ENCODE measurements at places on chromosomes 12 and 14.

- DNase-seq, result no peak
Measured at GRCh38 chr12:79834712-79835376, 100.1 kb downstream of the PPP1R12A start.

DNA sequence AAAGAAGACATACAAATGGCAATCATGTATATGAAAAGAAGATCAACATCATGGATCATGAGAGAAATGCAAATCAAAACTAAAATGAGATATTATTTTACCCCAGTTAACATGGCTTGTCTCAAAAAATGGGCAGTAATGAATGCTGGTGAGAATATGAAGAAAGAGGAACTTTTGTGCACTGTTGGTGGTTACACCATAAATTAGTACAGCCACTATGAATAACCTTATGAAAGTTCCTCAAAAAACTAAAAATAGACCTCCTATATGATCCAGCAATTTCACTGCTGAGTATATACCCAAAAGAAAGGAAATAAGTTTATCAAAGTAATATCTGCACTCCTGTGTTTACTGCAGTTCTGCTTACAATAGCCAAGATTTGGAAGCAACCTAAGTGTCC lies 151.7 kb downstream of the PDZRN4 start:
- no peak for DNase-seq

DNA sequence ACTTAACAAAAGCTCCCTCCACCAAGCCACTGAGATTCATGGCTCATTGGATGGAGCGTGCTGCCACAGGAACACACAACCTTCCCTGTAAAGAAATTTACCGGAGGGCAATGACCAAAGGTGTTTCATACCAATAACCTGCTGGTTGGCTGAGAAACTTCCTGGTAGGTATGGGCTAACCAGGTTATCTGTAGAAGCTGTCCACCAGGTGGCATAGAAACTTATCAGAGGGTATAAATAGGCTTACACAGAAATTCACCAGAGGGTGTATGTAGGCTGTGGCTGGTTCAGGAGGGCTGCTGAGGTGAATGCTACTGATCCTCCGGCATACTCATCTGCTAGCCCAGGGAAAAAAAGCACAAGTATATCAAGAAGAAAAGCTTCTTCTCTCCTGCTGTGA lies 27.1 kb upstream of the MTERF2 start:
- no peak for DNase-seq

GRCh38 chr12:43749016-43749415 lies 9.6 kb downstream of the PUS7L start:
- DNase-seq, result no peak

- no peak for DNase-seq
Measured at GRCh38 chr14:80095623-80096022, 115.7 kb downstream of the DIO2 start.

DNA sequence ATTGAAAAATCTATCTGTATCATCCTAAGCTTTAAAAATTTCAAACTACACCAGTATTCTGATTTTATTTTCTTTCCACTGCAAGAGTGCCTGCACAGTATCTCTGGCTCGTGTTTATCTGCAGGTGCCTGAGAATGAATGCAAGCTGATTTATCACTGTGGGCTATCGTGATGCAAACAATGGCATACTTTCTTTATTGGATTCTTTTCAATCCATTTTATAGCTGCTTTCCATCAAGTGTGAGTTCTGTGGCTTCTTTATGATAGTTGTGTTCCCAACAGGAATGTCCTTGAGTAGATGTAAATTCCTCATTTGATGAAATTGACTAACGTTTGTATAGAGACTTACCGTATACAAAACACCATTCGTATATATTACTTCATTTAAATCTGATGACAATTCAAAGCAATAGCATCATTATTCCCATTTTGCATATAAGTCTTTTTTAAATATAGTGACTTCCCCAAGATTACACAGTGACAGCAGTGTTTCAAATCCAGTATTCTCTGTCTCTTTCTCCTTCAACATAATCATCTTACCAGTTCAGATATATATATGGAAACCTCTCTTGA lies 160.3 kb upstream of the ABCD2 start:
- no peak for DNase-seq

DNA sequence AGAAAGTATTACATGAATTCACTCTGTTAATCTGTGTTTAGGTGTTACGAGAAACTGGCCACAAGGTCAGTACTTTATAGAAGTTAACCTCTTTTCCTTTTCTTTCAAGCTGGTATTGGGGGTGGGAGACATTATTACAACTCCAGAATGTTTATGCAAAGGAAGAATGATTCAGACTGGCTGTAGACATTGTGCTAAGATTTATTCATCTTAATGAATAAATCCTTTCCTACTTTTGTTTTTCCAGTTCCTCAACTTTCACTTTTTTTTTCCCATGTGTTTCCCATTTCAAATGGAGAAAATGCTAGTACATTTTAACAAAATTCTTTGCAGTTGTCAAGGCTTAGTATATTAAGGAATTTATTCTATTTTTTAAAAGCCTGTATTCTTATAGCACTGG lies 1.3 kb downstream of the OTOGL start:
- peak; percentile 50 for DNase-seq

- peak; percentile 78 for DNase-seq
Measured at GRCh38 chr12:49626169-49626835, 2.9 kb downstream of the PRPF40B start.

GRCh38 chr12:98701166-98701565 lies 56.1 kb downstream of the APAF1 start:
- DNase-seq, result no peak

DNA sequence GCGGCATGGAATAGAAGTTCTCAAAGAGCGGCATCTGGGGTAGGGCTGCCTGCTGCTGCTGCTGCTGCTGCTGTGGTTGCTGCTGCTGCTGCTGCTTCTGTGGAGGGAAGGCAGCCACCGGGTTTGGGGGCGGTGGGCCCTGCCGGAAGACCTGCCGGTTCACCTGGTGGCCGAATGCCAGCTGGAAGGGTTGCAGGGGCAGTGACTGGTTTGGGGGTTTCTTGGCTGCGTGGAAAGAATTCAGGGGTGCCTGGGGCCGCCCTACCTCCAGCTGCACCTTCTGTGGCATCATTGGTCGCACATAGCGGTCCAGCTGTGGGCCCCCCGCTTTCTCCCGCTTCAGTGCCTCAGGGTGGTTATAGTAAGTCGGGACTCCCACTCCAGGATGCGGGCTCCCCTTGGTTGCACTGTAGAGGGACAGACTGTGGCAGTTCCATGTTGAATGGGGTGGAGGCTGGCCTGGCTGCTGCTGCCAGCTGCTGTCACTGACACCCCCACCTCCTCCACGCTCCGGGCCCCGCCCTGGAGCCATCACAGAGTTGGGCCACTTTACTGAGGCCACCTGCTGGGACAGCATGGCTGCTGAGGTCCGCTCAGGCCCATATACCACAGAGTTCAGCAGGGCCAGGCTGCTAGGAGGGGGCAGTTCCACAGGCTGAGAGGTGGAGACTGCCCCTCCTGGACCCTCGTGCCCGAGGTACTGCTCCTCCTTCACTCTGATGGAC lies 25.2 kb upstream of the PNMA1 start:
- DNase-seq, result no peak

GRCh38 chr12:6745741-6746525 lies 7.0 kb downstream of the MLF2 start:
- DNase-seq, result peak; percentile 6

DNA sequence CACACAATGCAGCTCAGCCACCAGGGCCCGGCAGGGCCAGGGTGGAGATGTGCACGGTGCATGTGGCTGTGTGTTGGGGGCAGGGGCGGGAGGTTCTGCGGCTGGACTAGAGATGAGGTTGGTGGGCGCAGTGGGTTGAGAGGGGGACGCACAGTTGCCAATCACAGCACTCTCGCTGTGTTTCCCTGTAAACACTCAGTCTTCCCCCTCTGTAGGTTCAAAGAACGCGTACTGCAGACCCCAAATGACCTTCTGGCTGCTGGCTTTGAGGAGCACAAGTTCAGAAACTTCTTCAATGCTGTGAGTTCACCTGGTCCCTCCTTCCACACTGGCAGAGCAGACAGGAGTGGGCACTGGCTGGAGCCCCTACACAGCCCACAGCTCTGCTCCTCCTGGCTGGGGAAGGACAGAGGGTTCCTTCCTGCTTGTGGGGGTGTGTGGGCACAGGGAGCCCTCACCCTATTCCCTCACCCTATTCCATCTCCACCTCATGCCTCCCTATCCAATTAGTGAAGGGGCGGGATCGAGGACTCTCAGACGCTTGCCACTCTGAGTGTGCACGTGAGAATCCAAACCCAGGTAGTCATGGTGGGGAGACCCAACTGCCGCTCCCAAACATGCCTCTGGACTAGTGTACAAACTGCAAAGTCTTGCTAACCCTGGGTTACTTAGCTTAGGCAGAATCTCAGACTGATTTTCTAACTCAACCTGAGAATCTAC lies 17.8 kb downstream of the OTUB2 start:
- no peak for DNase-seq

DNA sequence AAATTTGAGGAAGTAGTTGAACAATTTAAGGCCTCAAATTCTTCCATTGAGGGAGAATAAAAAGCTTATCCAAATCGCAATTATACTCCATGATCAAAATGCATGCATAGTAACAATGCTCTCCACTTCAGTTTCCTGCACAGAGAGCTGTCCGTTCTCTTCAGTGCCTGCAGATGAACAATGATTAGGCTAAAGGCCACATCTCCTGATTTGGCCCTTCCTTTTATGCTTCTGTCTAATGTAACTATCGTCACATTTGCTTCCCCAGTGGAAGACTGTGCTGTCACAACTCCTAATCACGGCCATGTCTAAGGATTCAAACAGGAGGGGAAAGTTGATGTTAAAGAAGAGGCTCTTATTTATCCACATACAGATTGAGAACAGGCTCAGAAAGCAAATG lies 113.6 kb upstream of the NPAS3 start:
- DNase-seq, result no peak

- no peak for DNase-seq
Measured at GRCh38 chr12:132329036-132329719, at the start of gene GALNT9. TSS of gene GALNT9 (minus strand) at chr12:132329589. CDS start at chr12:132329203, 386 bp downstream.
